ENCODE measurements at places on chromosomes 1 and 21.

DNA sequence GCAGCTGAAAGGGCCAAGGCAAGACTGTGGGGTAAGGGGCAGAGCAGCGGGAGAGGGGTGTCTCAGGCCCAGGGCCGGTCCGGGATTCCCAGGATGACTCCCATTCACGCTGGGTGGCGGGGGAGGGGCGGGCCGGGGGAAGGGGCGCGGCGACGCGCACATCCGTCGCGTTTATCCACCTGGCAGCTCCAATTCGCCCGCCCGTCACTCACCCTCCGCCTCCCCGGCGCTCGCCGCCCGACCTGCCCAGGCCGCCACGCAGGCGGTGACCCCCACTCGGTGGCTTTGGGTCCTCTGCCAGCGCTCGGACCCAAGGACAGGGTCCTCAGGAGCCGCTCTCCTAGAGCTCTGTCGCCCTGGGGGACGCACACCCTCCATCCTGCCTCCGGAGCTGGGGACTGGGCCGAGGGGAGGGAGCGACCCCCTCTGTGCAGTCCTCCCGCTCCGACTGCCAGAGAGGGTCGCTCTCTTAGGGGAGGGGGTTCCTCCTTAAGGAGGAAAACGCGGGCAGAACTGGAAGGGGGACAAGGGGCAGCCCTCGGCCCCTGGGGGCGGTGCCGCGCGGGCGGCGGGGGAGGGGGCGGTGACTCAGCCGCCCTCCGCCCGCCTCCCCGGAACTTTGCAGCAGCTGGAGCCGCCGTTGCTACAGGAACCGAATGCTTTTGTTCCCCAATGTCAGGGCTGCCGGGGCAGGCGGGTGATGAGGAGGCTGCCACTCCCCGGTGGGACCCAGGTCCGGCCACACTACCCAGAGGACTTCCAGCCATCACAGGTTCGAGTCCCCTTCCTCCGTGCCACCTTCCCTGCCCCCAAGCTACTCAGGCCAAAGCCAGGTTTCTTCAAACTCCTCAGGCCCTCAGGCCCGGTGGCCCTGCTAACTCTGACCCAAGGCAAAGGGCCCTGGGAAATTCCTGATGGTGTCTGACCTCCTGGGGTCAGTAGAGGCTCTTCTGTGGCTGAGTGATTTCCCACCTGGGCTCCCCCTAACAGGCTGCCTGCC, 3.4 kb downstream of the ADGRB2 start:
- no peak for DNase-seq

GRCh38 chr1:203101813-203102634, 16.2 kb upstream of the MYOG start:
- no peak for DNase-seq

DNA sequence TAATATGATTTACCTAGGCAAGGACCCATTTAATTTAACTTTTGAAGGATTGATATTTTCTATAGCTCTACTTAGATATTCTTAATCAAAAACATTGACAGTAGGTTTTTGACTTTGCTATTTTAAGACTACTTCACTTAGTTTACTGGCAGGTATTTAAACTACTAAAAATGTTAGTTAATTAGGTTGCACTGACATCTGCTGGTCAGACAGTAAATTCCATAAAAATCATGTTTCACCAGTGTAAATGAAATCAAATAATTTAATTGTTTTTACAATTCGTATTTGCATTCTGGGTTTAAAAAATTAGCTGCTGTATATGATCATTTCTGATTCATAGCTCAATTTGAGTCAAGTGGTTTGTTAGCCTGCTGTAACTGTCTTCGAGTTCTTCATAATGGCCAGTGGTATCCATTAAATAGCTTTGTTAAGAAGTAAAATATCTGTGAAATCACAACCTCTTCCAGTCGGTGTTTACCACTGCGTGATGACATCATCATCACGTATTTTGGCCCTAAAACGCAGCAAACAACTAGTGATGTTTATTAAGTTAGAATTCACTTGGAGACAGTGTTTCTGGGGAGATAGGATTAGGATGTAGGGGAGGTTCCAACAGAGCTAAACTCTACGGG, 26.2 kb downstream of the EXTL2 start:
- no peak for DNase-seq

DNA sequence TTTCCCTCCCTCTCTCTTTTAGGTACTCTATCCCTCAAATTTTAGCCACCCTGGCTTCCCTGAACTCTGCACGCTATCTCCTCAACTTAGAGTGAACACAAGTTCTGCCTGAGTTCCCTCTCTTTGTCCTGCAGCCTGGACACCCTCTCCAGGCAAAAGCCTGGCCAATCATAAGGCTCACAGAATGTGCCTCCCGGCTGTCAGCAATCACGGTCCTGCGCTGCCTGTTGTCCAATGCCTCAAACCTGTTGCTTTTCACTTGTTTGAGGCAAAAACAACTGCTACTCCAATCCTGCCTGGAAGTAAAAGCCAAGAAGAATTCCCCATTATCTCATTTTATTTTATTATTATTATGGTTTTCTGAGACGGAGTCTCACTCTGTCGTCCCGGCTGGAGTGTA, 66.1 kb downstream of the LGR6 start:
- DNase-seq = no peak

- DNase-seq = no peak
Observed at GRCh38 chr21:39595465-39595864, 17.3 kb upstream of the B3GALT5 start.

GRCh38 chr1:206578068-206578977, 33.9 kb downstream of the EIF2D start:
- DNase-seq = no peak

DNA sequence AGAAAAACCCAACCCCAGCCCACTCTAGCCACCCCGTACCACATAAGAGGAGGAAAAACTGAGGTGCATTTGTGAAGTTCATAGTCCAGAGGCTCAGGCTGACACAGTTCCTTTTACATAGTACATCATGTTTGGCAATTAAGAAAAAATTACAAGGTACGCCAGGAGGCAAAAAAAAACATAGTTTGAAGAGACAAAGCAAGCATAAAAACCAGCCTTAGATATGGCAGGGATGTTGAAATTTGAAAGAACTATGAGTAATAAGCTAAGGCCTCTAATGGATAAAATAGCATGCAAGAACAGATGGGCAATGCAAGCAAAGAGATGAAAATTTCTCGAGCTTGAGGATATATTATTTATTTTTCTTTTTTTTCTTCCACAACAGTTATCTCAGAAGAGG, 31.9 kb downstream of the MIXL1 start:
- no peak for DNase-seq

DNA sequence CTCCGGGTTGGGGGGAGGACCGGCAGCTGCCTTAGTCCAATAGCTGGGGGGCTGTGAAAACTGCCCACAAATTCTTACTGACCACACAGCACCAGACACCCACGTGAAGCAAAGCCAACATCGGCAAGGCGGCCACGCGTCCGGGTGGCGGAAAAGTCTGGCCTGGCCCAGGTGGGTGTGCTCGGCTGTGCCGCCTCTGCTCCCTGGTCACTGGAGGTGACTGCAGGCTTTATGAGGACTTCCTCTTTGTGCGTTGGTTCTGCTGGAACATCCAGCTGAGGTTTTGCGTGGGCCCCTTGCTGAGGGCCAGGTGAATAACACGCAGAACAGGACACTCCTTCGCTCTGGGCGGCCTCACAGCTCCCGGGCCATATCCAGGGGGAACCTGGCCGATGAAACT, 35.4 kb downstream of the FAAP20 start:
- no peak for DNase-seq

DNA sequence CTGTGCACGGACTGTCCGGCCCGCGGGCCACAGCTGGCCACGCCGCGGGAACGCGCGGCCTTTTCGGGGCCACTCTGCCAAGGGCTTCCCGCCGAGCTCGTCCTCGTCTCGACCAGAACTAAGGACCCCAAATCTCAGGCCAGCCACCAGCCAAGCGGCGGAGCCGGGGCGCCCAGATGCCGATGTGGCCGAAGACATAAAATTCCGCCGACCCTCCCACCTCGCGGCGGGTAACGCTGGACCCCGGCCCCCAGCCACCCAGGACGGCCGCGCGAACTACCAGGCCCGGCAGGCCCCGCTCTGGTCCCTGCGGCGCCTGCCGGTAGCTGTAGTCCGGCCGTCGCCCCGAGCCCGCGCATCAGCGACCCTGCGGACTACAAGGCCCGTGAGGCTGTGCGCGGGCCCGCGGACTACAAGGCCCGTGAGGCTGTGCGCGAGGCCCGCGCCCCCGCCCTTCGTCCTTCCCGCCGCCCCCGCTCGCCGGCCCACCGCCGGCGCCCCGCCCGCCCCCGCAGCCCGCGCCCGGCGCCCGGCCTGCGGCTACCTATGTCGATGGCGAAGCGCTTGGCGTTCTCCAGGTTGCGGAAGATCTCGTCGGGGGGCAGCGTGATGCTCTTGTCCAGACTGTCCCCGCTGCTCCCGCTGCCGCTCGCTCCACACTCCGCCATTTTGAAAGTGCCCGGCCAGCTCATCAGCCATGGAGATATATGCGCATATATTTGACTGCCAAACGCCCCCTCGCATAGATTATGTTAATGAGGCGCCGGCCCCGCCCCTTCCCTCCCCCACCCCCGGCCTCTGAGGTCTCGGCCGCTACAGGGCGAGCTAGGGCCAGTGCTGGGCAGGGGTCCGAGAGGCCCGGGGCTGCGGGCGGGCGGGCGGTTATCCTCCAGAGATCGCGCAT, at the start of gene PANK4:
Gene PANK4 (minus strand): TSS at position 677 of the 904 bp plus-strand sequence. CDS start 9 bp downstream, at position 668.
- DNase-seq = peak; percentile 77

DNA sequence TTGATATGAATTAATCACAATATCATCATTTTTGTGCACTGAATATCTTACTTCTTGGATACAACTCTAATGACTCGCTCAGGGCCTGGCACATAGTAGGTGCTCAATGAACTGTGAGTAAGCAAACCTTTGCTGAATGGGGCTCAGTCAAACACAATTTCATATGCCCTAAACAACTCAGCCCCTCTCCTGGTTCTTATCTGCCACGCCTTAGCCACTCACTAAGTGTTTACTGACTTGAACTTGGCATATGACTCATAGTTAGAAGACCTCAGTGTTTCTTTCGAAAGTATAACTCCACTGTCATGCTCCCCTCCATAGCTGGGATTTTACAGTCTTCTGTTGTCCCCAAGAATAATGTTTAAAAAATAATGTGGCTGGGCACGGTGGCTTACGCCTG, 4.8 kb upstream of the IFNLR1 start:
- no peak for DNase-seq

DNA sequence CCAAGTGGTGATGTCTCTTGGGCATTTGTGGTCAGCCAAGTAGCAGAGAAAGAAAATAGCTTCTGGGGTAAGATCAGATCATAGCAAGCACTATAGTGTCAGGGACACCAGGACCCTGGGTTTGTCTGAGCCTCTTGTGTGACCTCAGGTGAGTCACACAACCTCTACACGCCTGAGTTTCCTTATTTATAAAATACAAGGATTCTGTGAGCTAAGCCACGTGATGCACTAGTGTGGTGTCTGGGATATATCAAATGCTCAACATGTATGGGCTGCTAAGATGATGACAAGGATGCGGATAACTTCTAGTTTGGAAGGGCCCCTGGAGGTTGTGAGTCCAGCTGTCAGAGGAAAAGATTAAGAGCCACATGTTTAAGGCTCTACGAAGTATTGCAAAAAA, 24.5 kb upstream of the ZNF436 start:
- no peak for DNase-seq

DNA sequence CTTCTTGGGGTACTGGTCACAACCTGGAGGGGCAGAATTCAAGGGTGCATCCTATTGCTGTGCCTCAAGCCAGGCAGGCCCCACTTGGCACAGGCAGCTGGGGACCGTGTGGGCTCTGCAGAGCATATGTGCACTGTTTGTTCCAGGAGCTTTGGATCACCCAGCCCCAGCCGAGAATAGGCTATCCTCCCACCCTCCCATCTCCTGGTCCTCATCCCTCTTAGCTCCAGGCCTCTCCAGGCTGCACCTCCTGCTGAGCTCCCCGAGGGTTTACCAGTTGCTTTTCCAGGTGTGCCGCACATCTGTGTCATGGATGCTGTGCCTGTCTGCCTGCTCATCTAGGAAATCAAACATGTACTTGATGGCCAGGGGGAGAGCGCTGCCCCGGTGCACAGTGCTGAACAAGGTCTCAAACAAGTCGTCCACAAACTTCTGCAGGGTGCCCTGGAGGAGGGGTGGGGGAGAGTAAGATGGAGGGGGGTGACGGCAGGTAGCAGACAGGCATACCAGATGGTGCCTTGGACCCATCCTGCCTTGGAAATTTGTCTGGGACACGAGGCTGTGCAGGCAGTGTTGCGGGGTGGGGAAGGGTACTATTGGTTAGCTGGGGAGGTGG, 120.5 kb upstream of the CD34 start:
- DNase-seq = no peak

- no peak for DNase-seq
Observed at GRCh38 chr1:12135612-12136011, 31.2 kb upstream of the TNFRSF1B start.

GRCh38 chr1:67514786-67515185, 84.6 kb upstream of the SERBP1 start:
- no peak for DNase-seq

Measured in stimulated activated CD8-positive, alpha-beta memory T cell treated with anti-CD3 and anti-CD28 coated beads, Interleukin-7, amount 100 ng/mL, for 4 hours (primary cell).